ENCODE measurements at places on chromosomes 13 and 19.

DNA sequence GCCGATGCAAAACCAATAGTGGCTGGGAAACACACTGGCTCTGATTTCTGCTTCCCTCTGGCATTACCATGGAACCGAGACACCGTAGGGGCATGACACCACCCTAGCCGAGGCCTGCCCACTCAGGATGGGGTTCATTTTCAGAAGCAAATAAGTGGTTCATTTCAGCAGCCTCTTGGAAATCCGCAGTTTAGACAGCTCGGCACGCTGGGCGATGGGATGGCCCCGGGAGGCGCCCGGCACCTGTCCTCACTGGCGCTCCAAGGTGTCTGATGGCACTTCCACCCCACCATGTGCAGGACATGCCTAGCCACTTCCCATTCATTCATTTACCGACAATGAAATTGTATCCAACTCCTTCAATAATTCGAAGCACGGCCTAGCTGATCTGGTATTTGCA is 33.8 kb downstream of the KLF2 start:
- DNase-seq: no peak

GRCh38 chr19:43132696-43133095 is 50.2 kb upstream of the PSG2 start:
- no peak for DNase-seq

DNA sequence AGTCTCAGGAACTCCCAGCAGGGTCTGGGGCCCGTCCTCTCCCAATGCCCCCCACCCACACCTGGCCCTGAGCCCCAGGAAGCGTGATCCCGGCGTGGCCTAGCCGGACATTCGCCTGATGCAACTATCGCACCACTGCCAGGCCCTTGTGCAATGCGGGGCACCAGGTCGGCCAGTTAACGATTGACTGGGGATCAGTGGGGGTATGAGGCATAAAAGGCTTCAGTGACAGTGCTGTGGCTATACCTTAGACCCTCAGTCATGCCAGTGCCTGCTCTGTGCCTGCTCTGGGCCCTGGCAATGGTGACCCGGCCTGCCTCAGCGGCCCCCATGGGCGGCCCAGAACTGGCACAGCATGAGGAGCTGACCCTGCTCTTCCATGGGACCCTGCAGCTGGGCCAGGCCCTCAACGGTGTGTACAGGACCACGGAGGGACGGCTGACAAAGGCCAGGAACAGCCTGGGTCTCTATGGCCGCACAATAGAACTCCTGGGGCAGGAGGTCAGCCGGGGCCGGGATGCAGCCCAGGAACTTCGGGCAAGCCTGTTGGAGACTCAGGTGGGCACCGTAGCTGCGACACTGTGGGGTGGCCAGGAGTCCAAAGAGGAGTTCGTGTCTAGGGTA is at the start of gene ANGPTL8:
TSS of gene ANGPTL8 (plus strand) at position 243 of the 624 bp plus-strand sequence. CDS start at position 262, 19 bp downstream.
- DNase-seq: no peak

DNA sequence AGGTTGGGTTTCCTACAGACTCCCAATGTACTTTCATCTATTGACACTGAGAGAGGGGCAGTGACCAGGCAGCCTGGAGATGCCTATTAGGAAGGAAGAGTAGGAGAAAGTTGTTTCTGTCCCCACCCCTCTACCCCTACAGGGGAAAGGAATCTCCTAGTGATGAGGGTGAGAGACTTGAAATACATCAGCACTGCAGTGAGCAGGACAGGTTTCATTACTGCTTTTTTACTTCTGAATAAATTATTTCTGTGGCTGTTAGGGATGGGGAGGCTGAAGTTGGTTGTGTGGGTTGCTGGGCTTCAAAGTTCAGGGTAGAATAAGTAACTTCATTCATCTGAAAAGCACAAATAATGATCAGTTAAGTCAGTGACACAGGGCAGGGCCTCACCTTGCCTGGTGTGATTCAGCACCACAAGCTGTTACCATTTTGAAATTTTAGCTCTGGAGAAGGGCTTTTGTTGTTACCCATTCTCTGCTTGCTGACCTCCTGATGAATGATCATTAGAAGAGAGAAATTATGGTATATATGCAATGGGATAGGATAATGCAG is 19.3 kb downstream of the CEACAM1 start:
- DNase-seq: no peak

DNA sequence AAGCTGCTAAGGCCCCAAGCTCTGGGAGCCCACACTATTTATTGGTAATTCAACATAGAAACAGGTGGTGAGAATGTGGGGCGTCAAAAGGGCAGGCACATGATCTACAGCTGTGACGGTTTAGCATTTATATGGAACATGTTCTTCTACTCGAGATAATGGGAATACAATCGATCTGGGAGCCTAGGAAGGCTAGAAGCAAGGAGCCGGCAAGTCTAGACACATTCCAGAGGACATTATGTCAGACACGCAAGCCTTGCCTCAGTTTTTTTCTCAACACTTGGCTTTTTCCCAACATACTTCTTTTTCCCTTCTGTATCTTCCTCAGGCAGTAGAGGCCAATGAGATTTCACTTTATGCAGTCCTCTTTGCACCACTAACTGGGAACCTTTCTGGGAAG is 315.7 kb upstream of the SLITRK5 start:
- no peak for DNase-seq

- peak; percentile 80 for DNase-seq
Observed at GRCh38 chr19:12611361-12611699, 610 bp downstream of the ZNF791 start.

GRCh38 chr19:46596008-46596407 is 5.1 kb upstream of the CALM3 start:
- DNase-seq: no peak

DNA sequence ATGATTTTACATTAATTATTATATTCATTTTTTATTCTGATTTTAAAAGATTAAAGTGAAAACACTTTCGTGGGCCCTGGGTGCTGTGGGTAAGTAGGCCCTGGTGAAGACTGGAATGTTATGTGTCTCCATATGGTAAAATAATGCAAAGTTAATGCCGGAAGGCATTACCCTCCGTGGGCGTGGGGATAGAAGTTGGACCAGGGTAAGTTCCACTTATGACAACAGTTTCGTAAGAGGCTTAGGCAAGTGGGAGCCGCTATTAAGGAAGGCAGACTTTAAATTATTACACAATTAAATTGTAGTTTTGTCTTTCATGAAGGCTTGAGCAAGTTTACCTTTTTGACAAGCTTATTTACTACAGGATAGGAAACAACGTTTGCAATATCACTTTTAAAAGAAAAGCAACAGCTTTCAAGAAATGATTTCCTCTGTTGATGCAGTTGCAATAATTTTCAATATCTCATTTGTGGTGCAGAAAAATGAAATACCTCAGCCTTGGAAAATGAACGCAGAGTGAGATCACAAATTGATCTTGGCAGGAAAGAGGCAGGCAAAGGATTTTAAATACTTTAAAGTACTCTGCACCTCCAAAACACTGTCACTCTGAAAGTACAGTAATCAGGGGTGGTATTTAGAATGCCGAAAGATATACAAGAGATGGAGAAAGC is 310.6 kb downstream of the DCT start:
- DNase-seq: no peak

GRCh38 chr13:108961542-108962125 is 332.2 kb downstream of the MYO16 start:
- no peak for DNase-seq

DNA sequence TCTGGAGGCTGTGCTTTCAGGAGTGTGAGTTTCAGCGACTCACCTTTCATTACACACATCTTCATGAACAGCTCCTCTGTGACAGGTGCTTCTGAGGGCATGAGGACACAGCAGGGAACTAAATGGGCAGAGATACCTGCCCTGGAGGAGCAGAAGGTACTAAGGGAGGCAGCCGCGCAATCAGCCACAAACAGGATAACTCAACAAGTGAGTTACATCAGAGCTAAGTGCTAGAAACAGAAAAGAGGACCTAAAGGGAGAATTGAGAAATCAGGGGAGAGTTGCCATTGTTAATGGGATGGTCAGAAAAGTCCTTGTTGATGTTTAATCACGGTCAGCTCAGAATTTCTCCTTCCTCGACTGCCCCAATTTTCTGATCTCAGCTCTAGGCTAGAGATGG is 42.5 kb downstream of the SYDE1 start:
- no peak for DNase-seq

- no peak for DNase-seq
Observed at GRCh38 chr19:10143681-10144080, 24.0 kb upstream of the EIF3G start.

DNA sequence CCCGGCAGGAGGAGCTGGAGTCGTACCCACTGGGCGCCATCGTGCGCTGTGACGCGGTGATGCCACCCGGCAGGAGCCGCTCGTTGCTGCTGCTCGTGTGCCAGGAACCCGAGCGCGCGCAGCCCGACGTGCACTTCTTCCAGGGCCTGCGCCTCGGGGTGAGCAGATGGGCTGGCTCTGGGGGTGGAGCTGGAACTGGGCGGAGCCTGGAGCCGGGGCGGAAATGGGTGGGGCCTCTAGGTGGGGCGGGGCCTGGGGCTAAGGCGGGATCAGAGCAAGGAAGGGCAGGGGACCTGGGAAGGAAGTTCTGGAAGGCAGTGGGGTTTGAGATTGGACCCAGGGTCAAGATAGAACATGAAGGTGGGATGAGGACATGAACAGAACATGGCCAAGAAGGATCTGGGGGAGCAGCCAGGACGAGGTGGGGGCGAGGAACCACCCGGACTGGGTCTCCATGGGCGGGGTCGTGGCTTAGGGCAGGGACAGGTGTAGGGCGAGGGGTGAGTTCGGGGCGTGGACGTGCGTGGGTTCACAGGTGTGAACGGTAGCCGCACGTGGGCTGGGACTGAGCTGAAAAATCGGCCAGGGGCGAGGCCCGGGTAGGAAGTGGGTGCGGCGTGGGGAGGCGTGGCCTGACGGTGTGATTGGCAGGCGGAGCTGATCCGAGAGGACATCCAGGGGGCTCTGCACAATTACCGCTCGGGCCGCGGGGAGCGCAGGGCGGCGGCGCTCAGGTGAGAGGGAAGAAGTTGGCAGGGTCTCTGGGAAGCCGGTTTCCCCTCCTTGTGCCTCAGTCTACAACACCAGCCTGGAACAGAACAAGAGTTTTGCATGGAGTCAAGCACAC is 4.7 kb downstream of the EPS8L1 start:
- peak; percentile 92 for DNase-seq

All from left colon (tissue), 2 donors.